Natural killer cell treated with Interleukin-12 subunit alpha and Interleukin-12 subunit beta and Interleukin-15 and Interleukin-18, amount 100 ng/mL, for 72 hours (primary cell): ENCODE measurements at places on chromosomes 13 and 19. TPM values are rescaled to one million over a fixed set of nuclear protein-coding genes. Genes with fewer than 3 reads are reported as not detected.

Gene ATP4B
- total RNA-seq = not detected

Gene DLEU7
- not detected for total RNA-seq

Gene ZNF132
- total RNA-seq = 3.2 TPM

Gene GNA15
- total RNA-seq = 22.2 TPM

Gene ZNF555
- 3.0 TPM for total RNA-seq
